Forelimb muscle (tissue), 1 donor: ENCODE measurements at places on chromosomes 12 and 14. TPM values are rescaled to one million over a fixed set of nuclear protein-coding genes. Genes with fewer than 3 reads are reported as not detected.

Gene L3HYPDH
- 22.0 TPM for polyA plus RNA-seq

Gene SPX
- 29.0 TPM for polyA plus RNA-seq

- no peak for DNase-seq
These were observed 8.5 kb upstream of the SOCS2 start for GRCh38 chr12:93563807-93564538.

DNA sequence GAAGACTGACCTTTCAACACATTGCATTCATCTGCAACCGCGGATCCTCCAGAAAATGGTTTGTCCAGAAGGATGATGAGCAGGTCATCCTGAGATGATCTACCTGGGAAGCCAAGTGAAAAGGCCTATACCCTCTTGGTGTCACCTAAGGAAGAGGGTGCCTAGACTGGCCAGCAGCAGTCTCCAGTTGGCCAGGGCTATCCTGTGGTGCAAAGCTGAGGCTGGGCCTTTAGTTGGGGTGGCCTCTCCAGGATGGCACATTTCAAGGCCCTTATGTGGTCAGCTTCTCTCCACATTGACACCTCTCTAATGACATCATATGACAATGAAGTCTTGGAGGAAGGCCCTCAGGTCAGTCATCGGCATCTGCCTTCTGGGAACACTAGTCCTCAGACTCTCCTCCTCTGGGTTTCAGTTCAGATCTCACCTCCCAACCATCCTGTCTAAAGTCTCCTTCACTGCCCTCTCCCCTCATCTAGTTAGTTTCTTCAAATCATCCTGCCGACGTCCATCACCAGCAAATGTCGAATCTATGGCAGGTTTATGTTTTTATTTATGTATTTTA, 3.3 kb upstream of the SLC22A17 start:
- DNase-seq = no peak

DNA sequence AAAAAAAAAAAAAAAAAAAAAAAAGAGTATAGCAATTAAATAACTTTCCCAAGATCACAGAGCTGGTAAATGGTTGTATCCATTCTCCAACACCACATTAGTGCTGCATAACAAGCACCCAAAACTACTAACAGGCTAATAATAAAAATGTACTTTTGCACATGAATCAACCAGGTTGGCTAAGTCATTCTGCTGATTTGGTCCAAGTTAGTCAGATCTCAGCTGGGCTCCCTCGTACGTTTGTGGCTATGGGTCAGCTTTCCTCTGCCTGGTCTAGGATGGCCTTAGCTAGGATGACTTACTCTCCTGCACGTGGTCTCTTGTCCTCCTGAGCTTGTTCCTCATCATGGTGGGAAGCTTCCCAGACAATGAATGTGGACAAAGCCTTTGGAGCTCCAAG, 7.9 kb upstream of the PLEKHG6 start:
- no peak for DNase-seq

- DNase-seq = no peak
These were observed 17.8 kb downstream of the ELK3 start for GRCh38 chr12:96211988-96212387.
